ENCODE measurements at places on chromosomes 11 and 22.

- DNase-seq, result no peak
Observed at GRCh38 chr11:96697466-96697865, 307.7 kb downstream of the JRKL start.

DNA sequence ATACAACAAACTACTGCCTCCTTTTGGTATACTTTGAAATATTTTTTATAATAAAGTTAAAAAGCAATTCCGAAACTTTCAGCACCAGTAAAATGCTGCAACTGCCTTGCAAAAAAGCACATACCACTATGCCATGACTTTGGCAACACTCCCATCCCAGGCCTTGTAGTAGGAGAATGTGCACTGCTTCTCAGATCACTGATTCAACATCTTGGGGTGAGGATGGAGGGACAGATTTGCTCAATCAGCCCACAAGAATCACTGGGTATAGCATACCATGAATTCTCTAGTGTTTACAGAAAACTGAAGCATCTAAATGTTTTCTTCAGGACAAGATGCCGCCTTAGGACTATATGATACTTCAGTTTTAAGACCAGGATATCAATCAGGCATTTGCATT lies 14.9 kb downstream of the EIF4ENIF1 start:
- no peak for DNase-seq

DNA sequence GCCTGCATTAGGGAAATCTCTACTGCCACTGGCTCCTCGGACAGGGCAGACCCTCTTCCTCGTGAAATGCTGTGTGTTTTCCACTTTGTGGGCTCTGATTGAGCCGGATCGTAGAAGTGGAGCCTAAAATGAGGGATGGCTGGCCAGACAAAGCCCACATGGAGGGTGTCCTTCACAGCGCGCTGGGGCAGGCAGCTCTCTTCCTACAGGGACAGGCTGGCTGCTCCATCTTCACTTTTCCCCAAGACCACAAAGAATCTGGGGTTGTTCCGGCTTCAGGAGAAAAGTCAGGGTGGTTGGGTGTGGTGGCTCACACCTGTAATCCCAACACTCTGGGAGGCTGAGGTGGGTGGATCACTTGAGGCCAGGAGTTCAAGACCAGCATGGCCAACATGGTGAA lies 94.9 kb downstream of the MORC2 start:
- no peak for DNase-seq

GRCh38 chr22:27571463-27572277 lies 229.9 kb downstream of the MN1 start:
- DNase-seq, result no peak

DNA sequence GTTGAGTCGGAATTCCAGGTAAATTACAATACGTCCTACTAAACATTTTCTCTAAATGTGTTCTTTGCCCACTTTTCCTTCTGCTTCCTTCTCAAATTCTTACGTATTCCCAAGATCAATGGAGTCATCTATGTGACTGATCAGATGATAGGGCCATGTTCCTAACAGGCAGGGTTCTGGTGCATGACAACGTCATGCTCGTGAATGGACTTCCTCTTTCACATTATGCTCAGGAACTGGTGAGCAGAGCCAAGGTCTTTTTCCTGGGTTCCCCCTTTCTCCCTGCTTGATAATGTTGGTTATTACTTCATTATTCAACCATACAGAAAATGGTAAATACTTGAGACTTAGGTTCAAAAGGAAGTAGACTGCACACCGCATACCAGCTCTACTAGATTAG lies 789.4 kb downstream of the OPCML start:
- no peak for DNase-seq

GRCh38 chr11:121909596-121909995 lies 206.4 kb downstream of the BLID start:
- DNase-seq, result no peak

DNA sequence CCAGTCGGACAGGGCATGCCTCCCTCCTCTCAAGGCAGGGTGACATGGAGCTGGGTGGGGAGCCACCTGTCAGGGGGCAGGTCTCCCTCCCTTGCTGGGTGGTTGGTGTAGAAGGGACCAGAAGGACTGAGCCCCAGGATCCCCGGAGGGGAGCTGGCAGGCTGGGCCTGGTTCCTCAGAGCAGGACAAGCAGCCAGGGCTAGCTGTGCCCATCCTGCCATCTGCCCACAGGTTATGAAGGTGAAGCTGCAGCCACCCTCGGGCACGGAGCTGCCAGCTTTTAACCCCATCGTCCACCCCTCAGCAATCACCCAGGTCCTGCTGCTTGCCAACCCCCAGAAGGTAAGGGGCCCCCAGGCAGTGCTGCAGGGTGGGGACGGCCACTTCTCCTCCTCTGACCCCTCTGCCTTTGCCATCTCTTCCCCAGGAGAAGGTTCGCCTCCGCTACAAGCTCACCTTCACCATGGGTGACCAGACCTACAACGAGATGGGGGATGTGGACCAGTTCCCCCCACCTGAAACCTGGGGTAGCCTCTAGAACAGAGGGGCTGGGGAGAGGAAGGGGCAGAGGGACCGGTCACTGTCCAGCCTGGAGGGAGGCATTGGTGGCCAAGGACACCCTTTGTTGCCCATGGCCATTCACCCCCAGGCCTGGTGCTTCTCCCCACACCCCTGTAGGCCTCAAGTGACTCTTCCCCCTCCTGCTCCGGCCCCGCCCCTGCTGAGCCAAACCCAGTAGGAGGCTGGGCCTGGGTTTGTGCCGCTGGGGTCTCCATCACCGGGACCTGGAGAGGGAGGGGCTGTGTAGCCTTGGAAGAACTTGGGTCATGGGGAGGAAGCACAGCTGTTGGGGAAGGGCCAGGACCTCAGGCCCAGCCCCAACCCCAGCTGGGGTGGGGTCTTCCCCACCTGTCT lies 7.0 kb upstream of the SH3BP1 start:
- DNase-seq, result no peak
